ENCODE measurements at places on chromosomes 5 and 9.

DNA sequence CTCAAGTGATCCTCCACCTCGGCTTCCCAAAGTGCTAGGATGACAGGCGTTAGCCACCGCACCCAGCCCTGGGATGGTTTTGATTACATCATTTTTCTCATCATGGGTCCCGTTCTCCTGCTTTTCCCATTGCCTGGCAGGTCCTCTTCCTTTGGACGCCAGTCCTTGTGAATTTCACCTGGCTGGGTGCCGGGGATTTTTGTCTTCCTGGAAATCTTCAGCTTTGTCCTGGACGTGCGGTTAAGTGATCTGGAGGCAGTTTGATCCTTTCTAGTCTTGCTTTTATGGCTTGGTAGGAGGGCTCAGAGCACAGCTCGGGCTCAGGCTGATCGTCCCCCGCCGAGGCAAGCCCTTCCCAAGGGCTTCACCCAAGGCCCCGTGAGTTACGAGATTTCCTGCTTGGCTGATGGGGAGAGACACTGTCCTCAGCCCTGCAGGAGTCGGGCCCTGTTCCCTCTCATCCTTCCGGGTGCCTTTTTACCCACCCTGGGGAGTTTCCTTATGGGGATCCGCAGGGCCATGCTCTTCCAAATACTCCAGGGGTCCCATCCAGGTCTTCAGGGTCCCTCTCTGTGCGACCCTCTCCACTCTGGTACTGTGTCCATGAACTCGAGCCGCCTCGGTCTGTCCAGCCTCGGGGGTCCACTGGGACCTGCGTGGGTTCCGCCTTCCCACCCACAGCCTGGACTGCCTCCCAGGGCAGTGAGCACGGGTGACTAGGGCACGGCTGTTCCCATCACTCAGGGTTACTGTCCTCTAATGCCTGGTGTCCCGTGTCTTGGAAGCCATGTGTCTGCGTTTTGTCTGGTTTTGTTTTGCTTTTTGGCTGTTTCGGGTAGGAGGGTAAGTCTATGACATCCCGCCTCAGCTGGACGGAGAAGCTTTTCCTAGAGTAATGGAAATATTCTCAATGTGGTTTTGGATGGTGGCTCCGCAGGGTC is 22.3 kb upstream of the EGFL7 start:
- no peak for DNase-seq

DNA sequence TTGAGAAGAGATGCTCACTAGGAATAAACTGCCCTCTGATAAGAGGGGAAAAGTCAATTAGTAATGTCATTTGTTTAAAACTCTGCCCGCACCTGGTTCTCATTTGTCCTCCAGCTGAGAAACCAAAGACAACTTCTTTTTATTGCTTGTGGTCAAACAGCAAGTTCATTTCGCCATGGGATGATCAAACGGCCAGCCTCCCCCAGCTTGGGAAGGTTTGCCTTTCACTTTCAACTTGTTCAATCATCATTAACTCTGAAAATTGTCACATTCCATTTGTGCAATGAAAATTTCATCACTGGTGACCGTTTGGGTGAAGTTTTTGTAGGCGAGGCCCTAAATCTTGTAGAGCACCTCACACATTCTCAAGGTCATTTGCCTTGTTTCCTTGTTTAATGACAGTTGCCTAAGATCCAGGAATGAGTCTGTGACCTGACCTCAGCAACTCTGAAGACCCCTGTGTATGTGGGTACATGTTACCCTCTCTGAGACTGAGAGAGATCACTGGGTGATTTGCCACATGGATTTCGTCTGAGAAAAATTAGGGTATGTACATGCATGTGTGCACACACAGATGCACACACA is 117.7 kb downstream of the MARCHF3 start:
- no peak for DNase-seq

- DNase-seq: no peak
These were observed 300.9 kb downstream of the MRPS30 start for GRCh38 chr5:45109636-45110035.

- no peak for DNase-seq
These were observed 68.7 kb upstream of the ADAMTSL1 start for GRCh38 chr9:18405240-18405639.

DNA sequence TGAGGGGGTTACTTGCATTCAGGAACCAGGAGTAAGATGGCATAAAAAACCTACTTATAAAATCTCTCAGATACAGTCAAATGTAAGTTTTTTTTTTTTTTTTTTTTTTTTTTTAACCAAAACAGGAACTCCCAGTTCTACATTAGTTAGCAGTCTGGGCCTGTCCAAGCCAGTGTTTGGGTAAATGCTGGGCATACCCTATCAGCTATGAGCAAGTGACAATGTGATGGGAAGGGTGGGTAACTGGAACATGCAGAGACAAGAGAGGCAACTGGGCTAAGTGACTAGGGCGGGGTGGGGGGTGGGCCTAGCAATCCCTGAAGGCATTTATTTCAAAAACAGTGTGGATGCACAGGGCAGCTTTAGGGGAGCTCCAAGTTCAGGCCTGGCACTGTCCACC is 2.3 kb downstream of the NMRK1 start:
- no peak for DNase-seq

DNA sequence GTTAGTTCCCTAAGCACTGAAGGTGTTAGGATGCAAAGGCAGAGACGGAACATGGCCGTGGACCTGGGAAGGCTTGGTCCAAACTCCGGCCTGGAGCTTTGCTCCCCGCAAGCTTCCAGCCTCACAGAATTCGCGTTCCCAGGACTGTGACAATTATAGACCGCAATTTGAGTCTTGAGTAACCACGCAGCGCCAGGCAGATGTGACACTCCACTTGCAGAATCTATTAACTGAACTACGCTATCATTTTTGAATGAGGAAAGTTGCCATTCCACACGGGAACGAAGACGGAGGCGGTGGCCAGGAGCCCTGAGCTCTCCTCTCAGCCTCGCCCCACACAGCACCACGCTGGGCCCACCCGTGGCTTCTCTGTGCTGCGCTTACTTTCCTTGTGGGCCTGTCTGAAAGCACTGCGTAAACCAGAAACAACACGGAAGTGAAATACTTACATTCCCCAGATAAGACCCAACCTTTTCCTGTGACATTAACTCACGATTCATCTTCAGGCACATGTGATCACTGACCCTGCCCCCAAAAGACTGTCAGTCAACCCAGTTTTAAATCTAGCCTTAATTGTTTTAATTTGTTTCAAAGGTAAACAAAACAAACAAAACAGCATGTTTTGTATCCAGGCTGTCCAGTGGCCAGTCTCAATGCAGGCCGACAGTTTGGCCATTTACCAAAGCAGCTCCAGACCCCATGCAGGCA is 16.1 kb upstream of the COL5A1 start:
- DNase-seq: no peak

DNA sequence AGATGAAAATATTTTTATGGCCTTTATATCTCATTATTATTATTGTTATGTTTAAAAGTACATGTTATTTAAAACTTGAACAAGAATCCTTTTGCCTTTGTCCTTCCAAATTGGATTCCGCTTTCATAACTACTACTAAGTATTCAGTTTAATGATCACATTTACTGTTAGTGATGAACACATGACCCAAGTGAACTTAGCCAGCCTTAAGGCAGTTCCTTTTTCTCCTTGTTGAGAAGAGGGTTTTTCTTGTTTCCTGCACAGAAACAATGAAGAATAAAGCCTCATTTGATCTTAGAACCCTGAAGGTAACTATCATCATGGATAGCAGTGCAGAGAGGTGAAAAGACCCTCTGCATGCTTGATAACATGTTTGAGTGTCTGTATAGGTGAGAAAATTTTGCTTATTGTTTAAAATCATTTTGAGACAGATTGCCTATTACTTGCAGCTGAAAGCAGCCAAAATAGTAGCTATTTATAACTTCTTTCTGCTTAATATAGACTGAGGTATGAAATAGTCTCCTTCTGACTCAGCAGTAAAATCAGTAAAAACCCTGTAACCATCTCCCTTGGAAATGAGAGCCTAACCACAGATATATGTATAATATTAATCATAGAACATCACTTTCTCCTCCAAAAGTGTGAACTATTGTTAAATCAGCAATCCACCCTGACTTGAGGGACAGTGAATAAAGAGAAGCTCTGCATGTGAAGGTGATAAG is 266.2 kb downstream of the SPATA31D1 start:
- no peak for DNase-seq

Data from HCT116 (cell line).